Diencephalon (tissue), 1 donor: ENCODE measurements at places on chromosomes 3 and 15. TPM values are rescaled to one million over a fixed set of nuclear protein-coding genes. Genes with fewer than 3 reads are reported as not detected.

CAPN3 gene
- 2.5 TPM for total RNA-seq

CD200R1 gene
- total RNA-seq, result 0.69 TPM

CCNB2 gene
- 11.8 TPM for total RNA-seq

MESP2 gene
- total RNA-seq, result 0.92 TPM

GMNC gene
- total RNA-seq, result 5.3 TPM

GPR176 gene
- 30.2 TPM for total RNA-seq

LTF gene
- total RNA-seq, result 0.92 TPM

CYP1A2 gene
- not detected for total RNA-seq

KIF23 gene
- 9.9 TPM for total RNA-seq
